ENCODE measurements at places on chromosomes 12 and 14.

DNA sequence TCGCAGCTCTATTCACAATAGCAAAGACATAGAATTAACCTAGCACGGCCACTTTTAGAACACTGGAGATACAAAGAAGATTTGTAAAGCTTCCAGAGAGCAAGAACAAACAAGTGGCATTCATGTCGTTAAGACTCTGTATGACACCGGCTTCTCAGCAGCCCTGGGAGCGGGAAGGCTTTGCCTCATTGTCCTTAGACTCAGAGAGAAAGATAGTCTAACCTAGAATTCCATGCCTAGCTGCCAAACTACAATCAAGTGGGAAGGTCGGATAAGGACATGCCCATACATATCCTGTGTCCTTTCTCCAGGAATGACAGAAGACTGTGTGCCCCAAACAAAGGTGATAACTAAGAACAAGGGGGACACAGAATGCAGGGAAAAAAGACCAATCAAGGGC lies 1038.3 kb downstream of the BCL11B start:
- DNase-seq = no peak

DNA sequence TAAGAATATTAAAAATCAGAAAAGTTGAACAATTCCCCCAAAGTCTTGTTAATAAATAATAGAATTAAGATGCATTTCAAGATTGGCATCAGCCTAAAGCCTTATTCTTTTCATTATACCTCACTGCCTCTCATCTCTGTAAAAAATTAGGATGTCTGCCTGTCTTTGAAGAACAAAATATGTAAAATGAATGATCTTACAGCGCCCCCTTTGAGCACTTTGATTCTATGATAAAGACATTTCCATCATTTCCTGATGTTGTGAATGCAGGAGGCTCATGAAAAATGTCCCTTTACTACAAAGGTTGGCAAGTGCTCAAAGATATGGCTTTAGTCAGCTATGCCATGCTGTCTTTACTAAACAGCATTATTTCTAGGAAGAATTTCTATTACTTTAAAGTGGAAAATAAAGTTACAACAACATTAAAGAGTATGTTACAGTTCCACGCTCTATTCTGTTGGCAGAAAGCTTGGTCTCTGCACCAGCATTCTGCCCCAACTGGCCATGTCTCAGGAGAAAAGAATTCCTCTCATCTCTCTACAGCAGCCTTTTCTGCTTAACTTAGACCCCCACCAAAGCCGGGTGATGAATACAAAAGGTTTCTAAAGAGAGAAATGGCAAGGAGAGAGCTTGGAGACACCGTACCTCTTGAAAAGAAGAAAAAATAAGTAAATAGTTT lies 95.1 kb downstream of the LLPH start:
- DNase-seq = no peak

DNA sequence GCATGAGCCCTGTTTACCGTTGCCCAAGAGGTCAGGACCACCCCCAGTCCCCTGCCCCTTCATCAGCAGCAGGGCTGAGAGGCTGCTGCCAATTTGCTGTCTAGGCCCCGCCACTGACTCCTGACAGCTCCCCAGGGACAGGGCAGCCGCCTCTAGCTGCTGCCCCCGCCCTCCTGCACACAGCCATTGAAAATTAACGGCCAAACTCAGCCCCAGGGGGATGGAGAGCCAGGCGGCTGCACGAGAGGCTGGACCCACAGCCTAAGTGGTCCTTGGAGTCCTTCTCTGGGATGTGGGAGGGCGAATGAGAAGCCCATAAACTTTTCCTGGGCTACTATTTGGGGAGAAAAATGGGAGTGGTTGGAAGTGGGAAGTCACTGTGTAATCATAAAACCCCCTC lies 4.6 kb downstream of the FOXN4 start:
- no peak for DNase-seq

DNA sequence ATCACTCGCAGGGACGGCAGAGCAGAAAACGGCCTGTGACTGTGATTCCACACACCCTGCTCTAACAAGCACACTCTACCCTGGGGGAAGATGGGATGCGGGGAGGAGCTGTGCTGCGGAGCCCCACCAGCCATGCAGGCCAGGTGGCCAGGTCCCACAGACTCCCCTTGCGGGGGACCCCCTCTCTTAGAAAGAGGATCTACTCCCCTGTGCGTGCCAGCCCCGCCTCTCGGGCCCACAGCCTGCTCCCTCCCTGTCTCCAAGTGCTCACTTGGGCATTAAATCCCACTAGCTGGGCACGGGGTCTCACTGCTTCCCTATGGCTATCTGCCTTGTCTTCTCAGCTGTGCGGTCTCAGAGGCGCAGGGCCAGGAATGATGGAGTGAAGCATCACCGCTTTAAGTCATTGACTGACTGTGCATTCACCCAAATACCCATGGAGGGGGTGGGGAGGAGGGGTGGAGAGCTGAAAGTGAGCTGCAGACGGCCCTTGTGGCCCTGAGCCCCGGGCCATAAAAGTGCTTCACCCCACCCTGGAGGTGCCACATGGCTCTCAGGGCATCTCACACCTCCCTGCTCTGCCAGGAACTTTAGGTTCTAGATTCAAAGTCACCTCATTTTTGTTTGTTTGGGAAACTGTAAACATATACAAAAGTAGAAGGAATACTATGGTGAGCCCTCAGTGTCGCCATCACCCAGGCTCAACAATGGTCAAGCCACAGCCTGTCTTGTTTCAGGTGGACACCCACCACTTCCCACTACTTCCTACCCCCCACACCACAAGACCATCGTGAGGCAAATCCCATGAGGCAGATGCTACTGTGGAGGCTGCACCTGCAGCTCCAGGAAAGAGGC lies 9.4 kb downstream of the STX2 start:
- no peak for DNase-seq

DNA sequence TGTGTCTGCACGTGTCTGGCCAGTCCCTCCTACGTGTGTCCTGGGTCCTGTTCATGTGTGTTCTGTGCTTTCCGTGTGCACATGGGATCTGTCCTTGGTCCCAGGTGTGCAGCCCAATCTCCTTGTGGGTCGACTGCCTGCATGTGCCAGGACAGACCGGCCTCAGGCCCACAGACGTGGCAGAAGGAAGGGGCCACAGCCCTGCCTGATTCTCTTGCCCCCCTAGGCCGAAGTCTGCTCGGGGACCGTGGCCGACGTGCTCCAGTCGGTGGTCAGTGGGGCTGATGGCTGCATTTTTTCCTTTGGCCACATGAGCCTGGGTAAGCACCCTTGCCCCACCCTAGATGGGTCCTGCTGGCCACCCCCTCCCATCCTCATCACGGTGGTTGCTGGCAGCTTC lies 34.0 kb downstream of the KIF26A start:
- DNase-seq = no peak

DNA sequence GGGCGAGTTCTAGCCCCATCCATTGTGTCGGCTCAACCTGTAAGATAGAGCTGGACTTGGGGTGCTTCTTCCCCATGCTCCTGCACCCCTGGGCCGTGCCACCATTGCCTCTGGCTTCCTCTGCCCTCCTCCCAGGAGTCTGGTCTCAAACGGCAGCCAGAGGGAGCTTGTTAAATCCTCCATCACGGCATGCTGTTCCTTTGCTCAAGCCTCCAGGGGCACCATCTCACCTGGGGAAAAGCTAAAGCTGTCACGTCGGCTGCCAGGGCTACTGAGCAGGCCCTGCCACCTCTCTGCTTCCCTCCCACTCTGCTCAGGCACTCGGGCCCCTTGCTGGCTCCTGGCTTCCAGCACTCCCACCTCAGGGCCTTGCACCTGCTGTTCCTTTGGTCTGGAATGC lies 140.4 kb downstream of the RBM19 start:
- no peak for DNase-seq

DNA sequence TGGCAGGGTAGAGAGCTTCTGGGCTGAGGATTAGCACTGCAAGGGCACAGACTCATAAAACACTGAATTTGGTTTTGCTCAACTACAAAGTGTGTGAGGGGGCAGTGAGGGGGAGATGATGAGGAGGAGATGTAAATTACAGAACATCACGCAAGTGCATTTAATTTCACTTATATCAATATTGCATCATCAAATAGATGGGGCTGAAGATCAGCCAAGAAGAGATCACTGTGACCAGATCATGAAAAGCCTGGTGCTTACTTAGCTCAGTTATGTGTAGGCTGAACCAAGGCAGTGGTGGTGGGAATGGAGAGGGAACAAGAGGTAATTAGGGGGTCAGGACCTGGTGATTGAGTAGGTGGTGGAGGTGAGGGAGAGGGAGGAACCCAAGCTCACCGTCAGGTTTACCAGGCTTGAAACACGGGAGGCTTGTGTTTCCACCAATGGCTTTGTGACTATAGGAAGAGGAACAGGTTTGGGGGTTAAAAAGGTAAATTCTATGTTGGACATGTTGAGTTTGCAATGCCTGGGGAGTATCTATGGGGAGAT lies 11.3 kb downstream of the FOS start:
- DNase-seq = no peak

GRCh38 chr14:30204431-30204980 lies 276.9 kb upstream of the PRKD1 start:
- DNase-seq = no peak

DNA sequence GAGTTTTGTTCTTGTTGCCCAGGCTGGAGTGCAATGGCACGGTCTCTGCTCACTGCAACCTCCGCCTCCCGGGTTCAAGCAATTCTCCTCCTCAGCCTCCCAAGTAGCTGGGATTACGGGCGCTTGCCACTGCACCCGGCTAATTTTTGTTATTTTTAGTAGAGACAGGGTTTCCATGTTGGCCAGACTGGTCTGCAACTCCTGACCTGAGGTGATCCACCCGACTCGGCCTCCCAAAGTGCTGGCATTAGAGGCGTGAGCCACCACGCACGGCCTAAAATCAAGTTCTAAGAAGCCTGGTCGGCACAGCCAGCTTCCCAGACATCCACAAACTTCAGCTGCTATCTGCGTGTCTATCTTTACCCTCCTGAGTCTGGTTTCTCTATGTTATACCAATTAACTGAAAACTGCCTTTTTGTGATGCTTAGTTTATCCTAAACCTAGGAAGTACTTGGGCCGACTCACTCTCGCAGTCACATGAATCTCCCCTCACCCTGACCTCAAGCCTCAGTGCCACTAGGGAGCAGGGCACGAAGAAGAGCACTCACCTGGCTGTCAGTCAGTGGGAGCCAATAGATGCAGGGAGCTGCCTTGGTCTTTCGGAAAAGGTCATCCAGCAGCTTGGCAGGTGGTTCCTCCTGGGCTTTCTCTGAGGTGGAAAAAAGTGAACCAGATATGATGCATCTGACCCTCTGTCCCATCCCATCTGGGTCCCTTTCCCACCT lies 3.4 kb upstream of the CDH24 start:
- DNase-seq = no peak

DNA sequence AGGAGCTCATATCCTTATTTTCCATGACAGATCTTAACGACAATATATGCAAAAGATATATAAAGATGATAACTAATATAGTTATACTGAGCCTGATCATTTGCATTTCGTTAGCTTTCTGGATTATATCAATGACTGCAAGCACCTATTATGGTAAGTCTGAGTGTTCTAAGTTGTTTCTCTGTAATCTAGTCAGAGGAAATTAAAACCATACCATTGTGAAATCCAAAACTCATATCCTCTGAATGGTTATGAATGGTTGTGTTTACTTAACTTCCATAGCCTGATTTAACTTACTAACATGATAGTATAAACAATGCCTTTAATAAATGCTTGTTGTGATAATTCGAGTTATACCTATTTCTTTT lies 760 bp downstream of the TMEM19 start:
- no peak for DNase-seq

DNA sequence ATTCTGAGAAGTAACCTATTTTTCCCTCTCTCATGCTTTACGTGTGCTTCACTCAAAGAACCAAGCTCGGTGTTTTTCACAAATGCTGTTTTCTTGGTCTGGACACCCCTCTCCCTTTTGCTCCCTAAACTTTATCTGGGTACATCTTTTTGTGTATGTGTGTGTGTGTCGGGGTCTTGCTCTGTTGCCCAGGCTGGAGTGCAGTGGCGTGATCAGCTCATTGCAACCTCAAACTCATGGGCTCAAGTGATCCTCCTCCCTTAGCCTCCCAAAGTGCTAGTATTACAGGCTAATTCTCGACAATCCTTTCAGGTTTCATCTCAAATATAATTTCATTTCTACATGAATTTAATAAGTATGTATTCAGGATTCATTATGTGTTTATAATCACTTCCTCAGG lies 83.2 kb downstream of the PEBP1 start:
- DNase-seq = no peak

GRCh38 chr14:102544747-102545460 lies 35.3 kb upstream of the ANKRD9 start:
- DNase-seq = no peak

DNA sequence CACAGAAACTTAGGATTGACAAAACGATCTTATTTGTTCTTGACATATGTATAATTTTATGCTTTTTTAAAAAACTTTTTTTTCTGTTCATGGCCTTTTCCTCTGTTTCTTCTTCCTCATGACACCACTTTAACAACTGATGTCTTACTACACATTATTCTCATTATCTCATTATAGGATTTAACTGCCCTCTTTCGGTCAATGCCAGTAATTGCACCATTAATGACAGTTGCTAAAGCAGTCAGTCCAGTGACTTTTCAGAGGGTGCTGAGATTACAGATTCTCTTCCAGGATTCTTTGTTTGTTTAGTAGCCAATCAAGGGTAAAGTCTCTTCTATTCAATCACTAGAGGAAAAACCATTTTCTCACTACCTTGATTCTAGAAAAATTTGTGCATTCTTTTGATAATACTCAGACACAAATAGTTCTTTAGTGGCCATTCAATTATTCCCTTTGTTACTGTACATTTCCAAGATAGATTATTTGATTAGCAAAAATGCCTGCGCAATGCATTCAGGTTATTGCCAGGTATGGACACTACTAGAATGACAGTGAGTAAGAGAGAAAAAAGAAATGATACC lies 50.1 kb downstream of the KLRG1 start:
- no peak for DNase-seq

GRCh38 chr12:103802586-103802886 lies 38.5 kb downstream of the NT5DC3 start:
- DNase-seq = no peak

DNA sequence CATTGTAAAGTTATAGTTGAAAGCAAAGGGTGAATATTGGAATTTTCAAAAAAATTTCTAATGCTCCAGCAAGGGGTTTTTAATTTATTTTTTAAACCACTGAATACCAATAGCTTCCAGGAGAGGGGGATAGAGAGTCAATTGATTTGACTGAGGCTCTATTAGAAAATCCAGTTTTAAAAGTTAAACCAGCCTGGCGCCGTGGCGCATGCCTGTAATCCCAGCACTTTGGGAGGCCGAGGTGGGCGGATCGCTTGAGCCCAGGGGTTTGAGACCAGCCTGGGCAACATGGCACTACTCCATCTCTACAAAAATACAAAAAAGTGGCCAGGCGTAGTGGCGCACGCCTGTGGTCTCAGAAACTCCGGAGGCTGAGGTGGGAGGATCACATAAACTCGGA lies 150.1 kb downstream of the SLC38A4 start:
- DNase-seq = peak; percentile 7

DNA sequence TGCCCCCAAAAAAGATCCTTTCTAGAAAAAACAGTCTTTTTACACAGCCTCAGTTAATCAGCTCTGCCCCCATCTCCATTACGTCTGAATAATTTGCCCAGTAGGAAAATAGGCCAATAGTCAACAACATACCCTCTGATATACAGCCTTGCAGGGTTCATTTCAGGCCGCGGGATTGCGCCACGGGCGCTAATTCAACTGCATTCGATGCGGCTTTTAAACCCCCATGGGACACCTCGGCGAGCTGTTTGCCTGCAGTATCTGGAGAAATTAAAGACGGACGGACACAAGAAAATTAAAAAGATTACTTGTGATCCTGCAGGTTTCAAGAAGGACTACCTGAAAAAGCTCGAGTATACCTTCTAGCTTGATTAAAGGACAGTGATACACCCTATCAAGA lies 36.1 kb downstream of the ERP29 start:
- no peak for DNase-seq

GRCh38 chr14:93531644-93532043 lies 100.9 kb downstream of the UNC79 start:
- DNase-seq = no peak

- no peak for DNase-seq
Measured at GRCh38 chr14:104770072-104770579, 17.2 kb downstream of the SIVA1 start.

Measured in NCI-H2029 treated with DMSO at 0.1 percent for 48 hours (cell line).